ENCODE measurements at places on chromosomes 4 and X.

- no peak for DNase-seq
These were observed 712 bp downstream of the PNPLA4 start for GRCh38 chrX:7926501-7926900.

DNA sequence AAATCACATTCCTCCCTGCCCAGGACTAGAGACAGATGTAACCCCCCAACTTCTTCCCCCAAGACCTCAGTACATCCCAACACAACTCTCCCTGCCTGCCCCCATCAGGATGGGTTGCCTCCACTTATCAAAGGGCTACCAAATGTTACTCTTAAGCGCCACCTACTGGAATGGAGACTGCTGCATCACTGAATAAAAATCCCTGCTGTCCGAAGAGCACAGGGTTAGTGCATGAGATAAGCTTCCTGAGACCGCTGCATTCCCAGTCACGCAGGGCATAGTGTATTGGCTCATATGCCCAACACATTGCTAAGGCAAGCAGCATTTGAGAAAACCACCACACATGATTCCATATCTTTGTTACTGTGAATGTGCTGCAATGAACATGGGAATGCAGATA is 544.5 kb downstream of the PPP4R3C start:
- DNase-seq = no peak

DNA sequence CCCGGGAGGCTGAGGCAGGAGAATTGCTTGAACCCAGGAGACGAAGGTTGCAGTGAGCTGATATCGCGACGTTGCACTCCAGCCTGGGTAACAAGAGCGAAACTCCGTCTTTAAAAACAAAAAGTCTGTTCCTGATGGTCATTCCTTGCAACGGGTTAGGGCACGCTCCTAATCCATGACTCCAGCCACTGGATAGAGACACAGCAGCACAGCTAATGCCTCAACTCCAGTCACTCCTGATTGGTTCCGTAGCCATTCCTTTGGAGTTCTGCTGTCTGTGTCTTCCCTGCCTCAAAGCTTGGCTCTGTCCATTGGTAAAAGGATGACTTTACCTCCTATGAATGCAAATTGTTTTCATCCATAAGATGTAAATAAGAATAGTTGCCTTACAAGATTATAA is 44.3 kb upstream of the FAM9A start:
- DNase-seq = no peak

GRCh38 chrX:2954541-2954940 is 25.4 kb upstream of the ARSD start:
- no peak for DNase-seq

- no peak for DNase-seq
These were observed 12.2 kb downstream of the SOD3 start for GRCh38 chr4:24807611-24808010.

DNA sequence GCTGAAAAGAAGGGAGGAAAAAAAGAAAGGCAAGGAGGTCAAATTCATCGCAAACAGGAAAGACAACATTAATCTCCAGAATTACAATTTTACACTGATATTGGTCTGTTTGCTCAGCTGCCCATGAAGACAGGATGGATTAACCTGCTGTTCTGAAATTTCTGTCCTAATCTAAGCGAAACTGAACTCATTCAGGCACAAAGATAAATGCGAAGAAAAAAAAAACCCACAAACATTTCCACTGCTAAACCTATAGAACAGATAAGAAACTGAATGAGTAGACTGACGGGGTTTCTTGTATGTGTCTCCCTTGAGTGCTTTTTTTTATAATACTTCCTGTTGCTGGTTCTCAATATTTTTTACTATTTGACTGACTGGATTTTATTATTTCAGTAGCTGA is 251.8 kb upstream of the FTHL17 start:
- DNase-seq = no peak

- DNase-seq = no peak
These were observed 4.4 kb downstream of the RBM3 start for GRCh38 chrX:48578661-48579128.

- DNase-seq = no peak
These were observed 43.5 kb upstream of the RELL1 start for GRCh38 chr4:37729649-37730004.

Measured in femur (tissue), 1 donor.